ENCODE measurements at places on chromosomes 6 and 20.

DNA sequence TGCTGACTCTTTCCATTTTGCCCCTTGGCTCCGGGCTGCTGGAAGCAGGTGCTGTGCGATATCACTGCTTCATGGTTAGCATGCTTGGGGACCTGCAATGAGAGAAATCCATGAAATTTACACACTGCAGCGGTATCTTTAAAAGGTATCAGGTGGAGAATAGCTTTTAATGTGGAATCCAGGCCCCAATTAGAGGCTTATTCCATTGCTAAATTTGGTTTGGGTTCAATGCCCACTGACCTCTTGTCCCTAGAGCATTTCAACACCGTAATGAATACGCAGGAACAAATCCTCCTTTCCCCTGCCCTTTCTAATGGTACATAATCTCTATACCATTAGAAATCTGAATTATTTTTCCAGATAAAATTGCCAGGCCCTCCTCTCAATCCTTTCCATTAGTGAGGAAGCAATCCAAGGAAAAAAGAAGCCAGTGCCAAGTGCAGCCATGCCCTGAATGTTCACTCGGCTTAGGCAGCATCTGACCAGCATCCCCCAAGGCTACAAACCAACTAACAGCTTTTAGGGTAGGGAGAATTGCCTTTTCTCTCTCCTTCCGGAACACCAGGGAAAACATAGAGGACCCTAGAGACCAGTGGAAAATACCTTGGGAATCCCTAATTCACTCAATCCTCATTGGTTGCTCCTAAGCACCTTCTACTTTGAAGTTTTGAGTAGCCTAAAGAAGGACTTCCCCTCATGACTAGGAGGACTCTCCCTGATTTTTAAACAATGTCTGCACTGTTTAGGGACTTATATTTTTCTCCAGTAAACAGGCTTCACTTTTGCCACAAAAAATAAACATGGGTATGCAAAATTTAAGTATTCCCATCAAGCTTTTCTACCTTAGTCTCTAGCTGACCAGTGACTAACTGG, 143.1 kb downstream of the QRSL1 start:
- no peaks in the 10 kb centered on the region for H3K4me1 ChIP-seq
- no peak overlapping the region for H3K27ac ChIP-seq
- H3K4me3 ChIP-seq, result no peak overlapping the region
- no peak for DNase-seq
- H3K36me3 ChIP-seq, result no peaks in the 10 kb centered on the region

DNA sequence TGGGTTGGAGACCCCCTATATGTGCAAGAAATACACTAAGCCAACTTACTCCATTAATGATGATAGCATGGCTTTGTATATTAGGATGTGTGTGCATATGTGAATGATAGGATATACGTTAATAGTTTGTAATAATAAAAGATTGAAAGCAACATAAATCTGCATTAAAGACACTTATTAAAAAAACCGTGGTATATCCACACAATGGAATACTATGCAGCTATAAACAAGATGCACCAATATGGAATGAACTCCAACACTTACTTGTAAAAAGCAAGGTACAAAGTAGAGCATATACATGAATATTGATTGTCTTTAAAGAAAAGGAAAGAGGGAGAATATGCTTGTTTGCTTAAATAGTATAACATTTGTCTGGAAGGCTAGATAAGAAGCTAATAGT, 68.0 kb downstream of the UST start:
- H3K4me1 ChIP-seq, result no peaks in the 10 kb centered on the region
- H3K36me3 ChIP-seq, result no peaks in the 10 kb centered on the region
- DNase-seq, result no peak
- no peaks in the 10 kb centered on the region for H3K27me3 ChIP-seq

DNA sequence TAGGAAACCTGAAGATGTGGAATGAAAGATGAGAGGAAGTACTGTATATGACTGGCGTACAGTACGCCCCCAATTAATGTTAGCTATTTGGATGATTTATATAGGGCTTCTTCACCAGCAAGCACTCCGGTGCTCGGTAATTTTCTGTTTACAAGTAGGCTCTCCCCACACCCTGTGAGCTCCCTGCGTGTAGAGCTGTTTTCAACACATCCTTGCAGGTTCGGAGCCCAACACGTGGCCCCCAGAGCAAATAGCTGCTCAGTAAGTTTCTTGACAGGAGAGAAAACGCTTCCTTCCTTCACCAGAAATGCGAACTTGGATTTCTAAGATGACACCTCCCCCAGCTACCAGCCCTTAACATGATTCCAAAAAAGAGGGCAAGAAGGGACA, 1.2 kb upstream of the RAB22A start:
- H3K27me3 ChIP-seq, result no peaks in the 10 kb centered on the region
- no peak for DNase-seq
- H3K27ac ChIP-seq, result no peak overlapping the region
- H3K36me3 ChIP-seq, result no peaks in the 10 kb centered on the region

GRCh38 chr6:81981812-81982211, 229.3 kb upstream of the TENT5A start:
- H3K27me3 ChIP-seq, result no peaks in the 10 kb centered on the region
- no peaks in the 10 kb centered on the region for H3K4me1 ChIP-seq
- H3K4me3 ChIP-seq, result no peak overlapping the region

DNA sequence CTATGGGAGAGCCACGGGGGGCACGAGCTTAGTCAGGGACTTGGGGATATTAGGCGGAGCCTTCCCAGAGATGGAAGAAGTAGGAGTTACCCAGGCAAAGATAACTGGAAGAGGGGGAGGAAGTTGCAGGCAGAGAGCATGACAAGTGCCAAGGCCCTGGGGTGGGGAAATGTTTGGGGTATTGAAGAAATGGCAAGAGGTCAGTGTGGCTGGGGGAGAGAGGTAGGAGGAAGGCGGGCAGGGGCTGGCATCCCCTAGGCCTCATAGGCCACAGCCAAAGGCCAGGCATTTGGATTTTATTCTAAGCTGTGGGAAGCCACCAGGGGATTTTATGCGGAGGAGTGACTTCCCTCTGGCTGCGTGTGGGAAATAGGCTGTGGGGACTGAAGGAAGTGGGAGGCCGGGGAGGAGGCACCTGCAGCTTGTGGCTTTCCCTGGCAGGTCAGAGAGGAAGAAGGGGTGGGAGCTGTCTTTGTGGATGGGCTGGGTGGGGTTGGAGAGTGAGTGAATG, 22.7 kb downstream of the SNAI1 start:
- H3K36me3 ChIP-seq, result no peaks in the 10 kb centered on the region
- H3K4me1 ChIP-seq, result no peaks in the 10 kb centered on the region
- no peak overlapping the region for H3K4me3 ChIP-seq

GRCh38 chr6:135393289-135393688, 104.3 kb downstream of the AHI1 start:
- no peaks in the 10 kb centered on the region for H3K4me1 ChIP-seq
- no peaks in the 10 kb centered on the region for H3K27me3 ChIP-seq
- H3K27ac ChIP-seq, result no peak overlapping the region
- no peak for DNase-seq

GRCh38 chr20:51350941-51351631, 191.4 kb downstream of the NFATC2 start:
- H3K36me3 ChIP-seq, result no peaks in the 10 kb centered on the region
- no peak for DNase-seq
- peaks cover 4% of the 10 kb centered on the region for H3K4me1 ChIP-seq
- H3K27me3 ChIP-seq, result no peaks in the 10 kb centered on the region
- H3K4me3 ChIP-seq, result no peak overlapping the region

Measured in testis (tissue), 5 donors.